ENCODE measurements at places on chromosomes 12 and 14.

DNA sequence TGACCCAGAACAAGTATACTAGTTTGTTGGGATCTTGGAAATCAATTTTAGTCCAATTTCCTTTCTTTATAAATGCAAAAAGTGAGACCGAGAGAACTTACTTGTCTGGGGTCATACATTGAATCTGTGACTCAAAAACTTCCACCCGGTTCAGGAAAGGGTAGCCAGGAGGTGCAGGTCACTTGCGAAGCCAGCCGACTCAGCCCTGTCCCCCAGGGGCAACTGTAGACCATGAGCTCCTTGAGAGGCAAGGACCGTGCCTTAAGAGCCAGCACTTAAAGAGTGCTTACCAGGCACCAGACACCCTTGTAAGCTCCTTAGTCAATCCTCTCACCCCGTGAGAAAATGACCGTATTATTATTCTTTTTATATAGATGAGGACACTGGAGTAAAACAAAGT, 505 bp upstream of the BCDIN3D start:
- DNase-seq: no peak

DNA sequence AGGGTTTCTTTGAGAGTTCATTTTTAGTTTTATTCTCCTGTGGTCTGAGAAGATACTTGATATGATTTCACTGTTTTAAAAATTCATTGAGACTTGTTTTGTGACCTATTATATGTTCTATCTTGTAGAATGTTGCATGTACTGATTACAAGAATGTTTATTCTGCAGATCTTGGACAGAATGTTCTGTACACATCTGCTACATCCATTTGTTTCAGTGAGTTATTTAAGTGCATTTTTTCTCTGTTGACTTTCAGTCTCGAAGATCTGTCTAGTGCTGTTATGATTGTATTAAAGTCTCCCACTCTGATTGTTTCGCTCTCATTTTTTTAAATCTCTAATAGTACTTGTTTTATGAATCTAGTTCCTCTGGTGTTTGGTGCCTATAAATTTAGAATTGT, 1319.8 kb downstream of the TMEM121 start:
- no peak for DNase-seq

GRCh38 chr12:81570234-81570633, 188.9 kb downstream of the PPFIA2 start:
- no peak for DNase-seq

GRCh38 chr14:89025561-89026236, 201.2 kb downstream of the TTC8 start:
- no peak for DNase-seq

GRCh38 chr14:23814527-23815256, 138.9 kb upstream of the DHRS4 start:
- DNase-seq: no peak

DNA sequence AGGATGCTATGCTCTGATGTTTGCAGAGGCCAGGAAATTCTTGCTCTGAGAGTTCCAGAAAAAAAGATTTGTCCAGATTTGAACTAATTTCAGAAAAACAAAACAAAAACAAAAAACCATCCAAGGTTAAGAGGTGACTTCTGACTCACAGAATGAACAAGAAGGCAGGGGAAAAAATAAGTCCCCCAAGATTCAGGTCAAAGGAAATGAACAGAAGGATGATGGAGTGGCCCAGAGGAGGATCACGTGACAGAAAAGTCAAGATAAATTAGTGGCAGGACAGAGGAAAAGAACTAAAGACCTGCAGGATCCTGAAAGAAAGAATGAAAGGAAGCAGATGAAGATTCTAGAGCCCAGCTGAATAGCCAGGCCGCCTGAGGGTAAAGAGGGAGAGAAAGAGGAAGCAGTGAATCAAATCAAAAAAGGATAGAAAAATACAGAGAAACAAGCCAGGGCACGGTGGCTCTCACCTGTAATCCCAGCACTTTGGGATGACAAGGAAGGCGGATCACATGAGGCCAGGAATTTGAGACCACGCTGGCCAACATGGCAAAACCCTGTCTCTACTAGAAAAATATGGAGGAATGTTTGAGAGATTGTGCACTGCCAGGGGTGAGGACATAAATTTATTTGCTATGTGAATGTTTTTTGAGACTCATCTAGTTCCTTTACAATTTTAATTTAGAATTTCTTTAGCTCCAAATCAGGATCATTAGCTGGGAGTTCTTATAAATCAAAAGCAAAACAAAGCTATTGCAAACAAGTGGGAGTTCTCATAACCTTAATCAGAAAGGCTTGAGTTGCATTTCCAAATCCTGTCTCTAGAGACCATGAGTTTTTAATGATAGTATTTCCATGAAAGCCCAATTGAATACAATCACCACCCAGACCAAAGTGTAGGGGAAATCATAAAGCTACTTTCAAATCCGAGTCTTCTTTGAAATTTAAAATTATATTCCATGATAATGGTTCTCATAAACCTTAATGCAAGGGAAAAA, 217.1 kb upstream of the PLEKHG7 start:
- no peak for DNase-seq

GRCh38 chr14:97978341-97978740, 1181.2 kb downstream of the VRK1 start:
- DNase-seq: no peak

- no peak for DNase-seq
Observed at GRCh38 chr12:101703487-101703886, 6.0 kb downstream of the CHPT1 start.

- no peak for DNase-seq
Observed at GRCh38 chr14:100535287-100536120, 51.7 kb downstream of the BEGAIN start.

DNA sequence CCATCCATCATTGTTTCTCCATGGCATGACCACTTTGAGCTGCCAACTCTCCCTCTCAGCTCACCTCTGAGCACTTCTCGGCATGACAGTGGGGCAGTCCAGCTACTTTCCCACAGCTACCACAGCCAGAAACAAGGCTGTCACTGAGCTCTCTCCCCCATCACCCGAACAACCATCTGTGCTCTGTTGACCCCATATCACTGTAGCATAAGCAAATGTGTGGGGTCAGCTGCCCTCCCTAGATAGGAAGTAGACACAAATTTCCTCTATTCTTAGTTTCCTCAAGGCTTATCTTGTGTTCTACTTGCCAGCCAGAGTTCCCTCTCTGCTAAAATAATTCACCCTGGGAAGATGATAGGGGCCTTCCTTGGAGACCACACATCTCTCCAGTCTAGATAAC, 82.6 kb upstream of the FUT8 start:
- no peak for DNase-seq

- DNase-seq: no peak
Observed at GRCh38 chr14:63292805-63293204, 25.9 kb downstream of the GPHB5 start.

DNA sequence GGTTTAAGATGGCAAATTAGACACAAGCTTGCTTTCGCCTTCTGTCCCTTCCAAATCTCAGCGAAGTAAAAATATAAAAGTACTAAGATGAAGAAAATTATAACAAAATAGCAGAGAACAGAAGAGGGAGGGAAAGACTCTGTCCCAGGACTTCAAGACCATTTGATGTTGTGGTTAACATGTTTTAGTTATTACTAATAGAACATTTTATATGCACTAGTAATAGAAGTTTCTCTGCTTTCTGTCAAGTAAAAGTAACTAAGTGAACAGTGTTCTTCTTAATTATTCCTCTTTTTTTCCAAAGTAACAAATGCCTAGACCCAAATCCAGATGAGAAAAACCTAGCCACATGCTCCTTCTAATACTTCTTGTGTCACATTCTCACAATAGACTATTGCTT, 85.1 kb upstream of the DAAM1 start:
- no peak for DNase-seq

GRCh38 chr12:4012977-4013968, 140.1 kb upstream of the PARP11 start:
- no peak for DNase-seq

GRCh38 chr12:14774906-14775635, 28.2 kb downstream of the WBP11 start:
- DNase-seq: no peak

All from AG04450 (cell line).